Stimulated activated CD8-positive, alpha-beta memory T cell treated with anti-CD3 and anti-CD28 coated beads, Interleukin-12 subunit alpha, Interleukin-12 subunit beta, amount 100 ng/mL, for 1 hour (primary cell): ENCODE measurements at places on chromosomes 7 and 10.

- no peak for DNase-seq
Measured at GRCh38 chr10:15763006-15763405, 43.3 kb upstream of the ITGA8 start.

- DNase-seq: no peak
Measured at GRCh38 chr10:77201135-77202106, 436.2 kb downstream of the KCNMA1 start.

- DNase-seq: no peak
Measured at GRCh38 chr10:132607961-132608495, 70.4 kb downstream of the INPP5A start.

GRCh38 chr10:23694446-23694920 is 255.6 kb downstream of the OTUD1 start:
- DNase-seq: no peak

DNA sequence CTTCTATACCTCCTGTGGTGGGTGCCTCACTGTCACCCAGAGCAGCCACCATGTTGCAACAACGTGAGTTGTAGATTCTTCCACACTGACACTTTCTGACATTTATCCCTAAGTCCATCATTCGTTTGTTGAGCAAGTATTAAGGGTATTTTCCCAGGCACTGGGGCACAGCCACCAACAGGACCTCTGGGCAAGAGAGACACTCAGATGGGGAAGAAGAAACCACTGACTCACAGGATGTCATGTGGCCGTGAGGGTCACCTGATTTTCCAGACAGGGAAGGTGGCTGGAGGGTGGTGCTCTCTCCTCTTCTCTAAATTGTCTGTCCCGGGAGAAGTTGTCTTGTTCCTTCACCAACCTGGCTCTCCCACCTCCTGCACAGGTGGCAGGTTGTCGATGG is 51.7 kb upstream of the PPIF start:
- no peak for DNase-seq

DNA sequence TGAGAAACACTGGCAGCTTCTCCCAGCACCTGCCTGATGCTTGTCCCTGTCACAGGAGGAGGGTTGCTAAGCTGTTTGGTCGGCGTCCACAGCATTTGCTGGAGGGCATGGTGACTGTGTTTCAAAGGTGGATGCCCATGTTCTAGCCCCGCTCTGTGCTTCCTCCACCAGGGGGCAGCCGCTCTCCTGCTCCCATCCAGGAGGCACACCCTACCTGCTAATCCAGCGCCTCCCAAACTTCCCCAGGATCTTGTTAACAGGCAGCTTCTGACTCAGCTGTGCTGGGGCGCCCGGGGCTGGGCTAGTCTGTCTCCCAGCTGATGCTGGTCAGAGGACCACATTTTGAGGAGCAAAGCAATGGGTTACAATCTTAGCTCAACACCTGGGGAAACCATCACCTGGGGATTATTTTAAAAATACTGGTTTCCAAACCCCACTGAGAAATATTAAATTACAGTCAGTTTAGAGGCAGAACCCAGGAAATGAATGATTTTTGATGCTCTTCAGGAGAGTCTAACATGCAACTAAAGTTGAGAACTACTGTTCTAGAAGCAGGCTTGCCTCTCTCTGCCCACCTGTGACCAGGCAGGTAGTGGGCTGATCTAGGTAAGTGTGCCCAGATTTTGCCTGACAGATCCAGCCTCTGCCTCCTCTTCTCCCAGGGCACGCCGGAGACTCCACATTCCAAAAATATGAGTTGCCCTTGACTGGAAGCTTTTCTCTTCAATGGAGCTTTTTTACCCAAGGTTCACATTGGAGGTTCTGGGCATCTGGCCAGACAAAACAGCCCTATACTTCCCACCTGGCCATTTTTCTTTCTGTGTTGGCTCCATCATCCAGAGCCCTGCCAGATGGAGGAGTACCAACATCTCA is 92.7 kb upstream of the GPR26 start:
- DNase-seq: peak; percentile 10

DNA sequence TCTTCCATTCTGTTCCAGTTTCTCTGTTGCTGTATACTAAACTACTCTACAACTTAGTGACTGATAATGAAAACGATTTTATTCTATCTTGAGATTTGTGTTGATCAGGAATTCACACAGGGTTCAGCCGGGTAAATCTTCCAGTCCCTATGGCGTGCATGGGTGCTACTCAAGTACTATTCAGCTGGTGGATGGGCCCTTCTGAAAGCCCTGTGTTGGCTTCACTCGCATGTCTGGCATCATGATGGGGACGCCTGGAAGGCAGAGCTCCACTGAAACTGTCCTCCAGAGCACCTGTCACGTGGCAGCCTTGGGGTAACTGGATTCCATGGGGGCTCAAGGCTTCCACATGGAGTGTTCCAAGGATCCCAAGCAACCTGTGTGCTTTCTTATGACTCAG is 86.0 kb upstream of the ZMIZ1 start:
- DNase-seq: no peak

GRCh38 chr10:76034353-76035205 is 603.2 kb downstream of the LRMDA start:
- DNase-seq: no peak

DNA sequence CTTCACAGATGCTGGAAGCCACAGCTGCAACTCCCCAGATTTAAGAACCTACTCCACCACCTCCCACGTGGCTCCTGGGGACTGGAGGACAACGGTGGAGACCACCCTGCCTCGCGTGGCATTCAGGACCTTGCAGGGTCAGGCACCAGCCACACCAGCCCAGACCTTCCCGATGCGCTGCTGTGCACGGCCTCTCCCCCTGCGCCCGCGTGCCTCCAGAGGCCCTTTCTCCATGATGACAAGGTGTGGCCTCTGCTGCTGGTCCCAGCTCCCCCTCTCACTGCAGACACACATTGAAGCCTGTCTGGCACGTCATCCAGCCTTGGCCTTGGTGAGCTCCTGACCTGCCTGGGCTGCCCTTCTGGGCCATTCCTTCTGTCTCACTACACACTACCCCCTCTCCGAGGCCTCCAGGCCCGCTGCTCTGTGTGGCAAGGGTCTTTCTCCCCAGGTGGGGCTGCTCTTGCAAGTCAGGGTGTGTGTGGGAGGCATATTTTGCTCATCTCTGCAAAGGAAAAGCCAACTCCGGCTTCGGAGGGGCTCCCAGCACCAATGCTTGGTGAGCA is 254.8 kb downstream of the MAD1L1 start:
- DNase-seq: no peak

DNA sequence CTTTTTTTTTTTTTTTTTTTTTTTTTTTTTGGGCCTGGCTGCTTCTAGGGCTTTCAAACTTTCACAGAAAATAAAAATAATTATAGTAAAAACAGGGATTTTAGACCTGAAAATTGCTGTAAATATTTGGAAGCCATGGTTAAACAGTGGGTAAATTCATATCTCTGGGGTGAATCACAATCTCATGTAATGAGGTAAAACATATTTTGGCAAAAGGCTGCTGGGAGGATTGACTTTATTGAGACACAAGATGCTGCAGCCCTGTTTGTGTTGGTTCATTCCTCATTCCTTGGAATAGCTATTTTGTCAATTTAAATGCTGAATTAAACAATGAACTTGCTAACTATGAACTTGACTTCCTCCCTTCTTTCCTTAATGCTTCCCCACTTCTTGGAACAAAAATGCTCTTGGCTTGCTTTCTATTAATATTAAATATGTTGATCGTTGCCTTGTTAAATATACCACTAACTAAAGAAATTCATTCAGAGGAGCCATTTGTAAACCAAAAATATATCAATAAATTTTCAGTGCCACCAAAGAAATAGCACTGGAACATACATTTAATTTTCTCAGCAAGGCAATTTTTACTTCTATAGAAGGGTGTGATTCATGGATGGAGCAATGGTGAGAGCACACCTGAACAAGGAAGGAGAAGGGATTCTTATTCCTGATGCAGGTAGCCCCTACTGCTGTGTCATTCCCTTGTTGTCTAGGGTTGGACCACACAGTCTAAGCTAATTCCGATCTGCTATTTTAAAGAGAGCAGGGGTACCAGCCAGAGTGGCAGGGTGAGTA is 24.6 kb downstream of the AGK start:
- DNase-seq: no peak

GRCh38 chr7:35736725-35737124 is 41.8 kb upstream of the HERPUD2 start:
- DNase-seq: no peak

DNA sequence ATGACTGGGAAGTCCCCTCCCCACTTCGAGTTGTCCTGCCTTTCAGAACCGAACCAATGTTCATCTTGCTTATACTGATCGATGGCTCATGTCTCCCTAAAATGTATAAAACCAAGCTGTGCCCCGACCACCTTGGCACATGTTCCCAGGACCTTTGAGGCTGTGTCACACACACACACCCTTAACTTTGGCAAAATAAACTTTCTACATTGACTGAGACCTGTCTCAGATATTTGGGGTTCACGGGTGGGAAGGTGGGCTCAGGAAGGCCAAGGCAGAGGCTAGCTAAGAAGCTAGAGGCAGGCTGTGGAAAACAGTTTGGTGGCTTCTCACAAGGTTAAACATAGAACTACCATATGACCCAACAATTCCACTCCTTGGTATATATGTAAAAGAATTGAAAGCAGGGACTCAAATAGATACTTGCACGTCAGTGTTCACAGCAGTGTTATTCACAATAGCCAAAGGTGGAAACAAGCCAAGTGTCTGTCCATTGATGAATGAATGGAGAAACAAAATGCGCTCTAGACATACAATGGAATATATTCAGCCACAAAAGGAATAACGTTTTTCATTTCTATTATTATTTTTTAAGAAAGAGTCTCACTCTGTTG is 15.4 kb downstream of the PRF1 start:
- no peak for DNase-seq

GRCh38 chr10:123295644-123296043 is 141.4 kb downstream of the BUB3 start:
- no peak for DNase-seq

GRCh38 chr10:96306516-96306915 is 2.3 kb downstream of the DNTT start:
- no peak for DNase-seq

DNA sequence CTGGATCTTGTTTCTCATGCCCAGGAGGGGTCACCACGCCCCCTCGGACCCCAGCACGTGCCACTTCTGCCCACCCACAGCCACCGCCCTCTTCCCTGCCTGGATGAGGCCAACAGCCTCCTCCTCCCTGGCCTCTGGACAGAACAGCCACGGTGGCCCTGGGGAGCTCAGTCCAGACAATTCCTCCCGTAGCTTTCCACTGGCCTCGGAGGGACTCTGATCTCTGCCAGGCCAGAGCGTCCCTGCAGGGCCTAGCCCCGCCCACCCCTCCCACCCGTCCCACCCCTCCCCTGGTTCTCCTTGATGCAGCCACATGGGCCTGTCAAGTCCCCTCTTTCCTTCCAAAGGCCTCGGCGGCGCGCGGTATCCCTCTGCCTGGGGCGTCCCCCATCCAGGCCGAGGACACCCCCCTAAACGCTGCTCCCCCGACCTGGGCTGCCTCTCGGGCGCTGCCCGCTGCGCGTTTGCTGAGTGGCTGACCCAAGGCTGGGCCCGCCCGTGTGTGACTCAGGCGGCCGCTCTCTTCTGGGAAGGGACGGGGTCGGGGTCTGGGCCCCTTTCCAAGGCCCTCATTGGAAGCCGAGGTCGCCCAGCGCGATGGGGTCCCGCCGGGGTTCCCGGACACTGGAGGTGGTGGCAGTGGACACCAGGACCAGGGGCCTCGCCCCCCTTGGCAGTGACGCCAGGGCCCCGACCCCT is 557 bp downstream of the TMEM120A start:
- no peak for DNase-seq

DNA sequence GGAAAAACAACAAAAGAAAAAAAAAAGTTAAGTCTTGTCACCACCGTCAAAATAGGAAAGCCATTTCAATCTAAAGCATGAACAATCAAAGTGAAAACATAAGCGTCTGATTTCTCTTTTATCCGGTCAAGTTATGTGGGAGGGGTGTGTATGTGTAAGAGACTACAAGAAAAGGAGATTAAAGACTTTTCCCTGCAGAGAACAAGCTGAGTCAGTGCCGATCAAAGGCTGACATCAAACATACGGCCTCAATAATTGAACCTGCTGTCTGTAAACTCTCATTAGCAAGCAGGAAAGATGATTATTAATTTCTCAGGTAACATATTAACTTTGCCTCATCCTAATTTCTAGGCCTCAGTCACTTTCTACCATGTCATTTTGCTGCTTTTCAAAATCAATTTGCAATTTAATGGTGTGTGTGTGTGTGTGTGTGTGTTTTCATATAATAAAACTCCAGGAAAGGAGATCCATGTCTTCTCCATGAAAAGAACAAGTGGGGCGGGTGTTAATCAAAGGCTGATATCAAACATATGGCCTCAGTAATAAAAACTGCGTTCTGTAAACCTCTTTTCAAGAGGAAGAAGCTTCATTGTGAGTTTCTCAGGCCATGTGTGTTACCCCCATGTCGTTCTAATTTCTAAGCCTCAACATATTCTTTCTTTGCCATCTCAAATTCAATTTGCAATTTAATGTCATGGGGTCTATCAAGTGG is 649.1 kb upstream of the SORCS1 start:
- no peak for DNase-seq

DNA sequence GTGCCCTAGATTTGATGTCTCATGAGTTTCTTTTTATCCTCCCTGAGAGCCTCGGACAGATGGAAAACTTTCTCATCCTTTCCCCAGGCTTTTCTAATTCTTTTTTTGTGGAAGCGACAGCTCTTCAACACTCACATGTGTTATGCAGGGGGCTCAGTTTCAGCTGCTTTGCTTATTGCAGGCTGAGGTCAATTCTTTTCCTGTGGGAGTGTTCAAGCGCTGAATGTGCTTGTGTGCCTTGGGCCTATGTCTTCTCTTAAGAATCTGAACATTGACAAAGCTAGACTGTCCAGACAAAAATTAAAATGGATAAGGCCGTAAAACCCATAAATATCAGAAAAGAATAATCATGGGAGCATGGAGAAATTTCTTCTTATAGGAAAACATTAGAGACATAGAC is 125.2 kb upstream of the STEAP4 start:
- no peak for DNase-seq

DNA sequence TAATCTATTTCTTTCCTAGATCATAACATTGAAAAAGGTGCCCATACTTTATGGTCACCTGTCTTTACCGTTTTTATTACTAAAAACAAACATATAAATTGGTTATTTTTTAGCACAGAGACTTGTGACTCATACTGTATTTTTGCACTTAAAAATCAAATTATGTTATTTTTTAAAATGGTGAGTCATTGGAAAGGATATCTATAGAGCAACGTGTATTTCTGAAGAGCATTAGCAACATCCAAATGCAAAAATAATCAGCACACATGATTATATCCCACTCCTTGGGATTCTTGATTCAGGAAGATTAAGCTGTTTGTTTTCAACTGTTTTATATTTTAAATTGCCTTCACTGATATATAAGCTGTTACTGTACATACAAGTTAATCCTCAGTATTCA is 40.7 kb upstream of the FMC1 start:
- DNase-seq: no peak

GRCh38 chr7:116897661-116898060 is 35.3 kb downstream of the CAPZA2 start:
- no peak for DNase-seq

DNA sequence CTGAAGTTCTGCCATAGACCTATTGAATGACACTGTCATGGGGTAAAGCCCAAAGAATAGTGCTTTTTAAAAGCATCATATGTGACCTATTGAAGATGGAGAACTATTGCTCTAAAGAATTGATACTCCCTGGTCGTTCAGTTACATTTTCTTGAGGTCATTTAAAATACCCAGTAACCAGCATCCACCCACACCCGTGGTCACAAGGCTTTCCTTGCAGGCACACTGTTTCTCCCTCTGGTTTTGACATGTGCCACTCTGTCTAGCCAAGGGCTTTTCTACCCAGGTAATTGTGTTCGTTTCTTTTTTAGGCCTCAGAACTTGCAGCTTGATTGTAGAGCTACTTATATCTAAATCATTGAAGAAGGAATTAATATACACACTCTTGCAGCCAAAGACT is 68.3 kb upstream of the LYZL2 start:
- no peak for DNase-seq
